ENCODE measurements at places on chromosomes 7 and 10.

GRCh38 chr7:115136796-115137443 is 215.0 kb downstream of the MDFIC start:
- DNase-seq = no peak

DNA sequence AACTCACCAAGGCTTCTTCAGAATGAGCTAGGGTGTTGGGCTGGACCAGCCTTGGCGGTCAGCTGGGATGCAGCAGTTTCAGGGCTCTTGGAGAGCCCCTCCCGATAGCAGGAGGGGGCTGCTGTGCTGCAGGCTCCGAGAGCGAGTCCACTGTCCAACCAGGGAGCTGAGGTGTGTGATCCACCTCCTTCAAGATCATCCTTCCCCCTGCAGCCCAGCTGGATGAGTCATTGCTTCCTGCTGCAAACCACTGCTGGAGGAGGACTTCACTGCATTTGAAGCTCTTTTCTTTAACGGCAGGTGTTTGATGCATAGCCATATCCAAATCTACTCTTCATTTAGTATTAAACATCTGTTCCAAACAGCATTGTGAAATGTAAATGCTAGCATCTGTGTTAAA is 54.2 kb upstream of the EBF3 start:
- DNase-seq = no peak

- DNase-seq = no peak
Measured at GRCh38 chr7:98774884-98775283, 94.9 kb downstream of the TMEM130 start.

DNA sequence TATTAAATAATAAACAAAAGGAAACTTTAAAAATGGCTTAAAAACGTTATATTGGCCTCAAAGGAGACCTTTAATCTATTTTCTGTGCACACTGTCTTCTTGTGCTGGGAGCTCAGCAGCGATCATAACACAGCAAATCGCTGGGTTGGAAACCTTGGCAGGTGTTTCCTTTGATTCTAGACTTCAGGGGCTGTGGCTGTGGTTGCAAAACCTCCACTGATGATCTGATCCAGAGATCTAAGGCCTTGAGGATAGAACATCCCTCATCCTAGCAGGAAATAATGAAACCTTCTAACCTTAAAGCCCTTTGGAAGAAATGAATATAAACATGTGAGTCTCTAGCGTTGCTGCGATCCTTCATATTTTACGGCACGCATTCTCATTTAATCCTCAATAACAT is 29.8 kb downstream of the CDHR3 start:
- no peak for DNase-seq

GRCh38 chr7:41817386-41817785 is 114.5 kb upstream of the INHBA start:
- DNase-seq = peak; percentile 9

- DNase-seq = no peak
Measured at GRCh38 chr10:104033966-104034365, 51.7 kb downstream of the COL17A1 start.

- DNase-seq = no peak
Measured at GRCh38 chr7:121107923-121108498, 119.5 kb downstream of the CPED1 start.

GRCh38 chr7:54581511-54581910 is 39.3 kb downstream of the VSTM2A start:
- DNase-seq = no peak

DNA sequence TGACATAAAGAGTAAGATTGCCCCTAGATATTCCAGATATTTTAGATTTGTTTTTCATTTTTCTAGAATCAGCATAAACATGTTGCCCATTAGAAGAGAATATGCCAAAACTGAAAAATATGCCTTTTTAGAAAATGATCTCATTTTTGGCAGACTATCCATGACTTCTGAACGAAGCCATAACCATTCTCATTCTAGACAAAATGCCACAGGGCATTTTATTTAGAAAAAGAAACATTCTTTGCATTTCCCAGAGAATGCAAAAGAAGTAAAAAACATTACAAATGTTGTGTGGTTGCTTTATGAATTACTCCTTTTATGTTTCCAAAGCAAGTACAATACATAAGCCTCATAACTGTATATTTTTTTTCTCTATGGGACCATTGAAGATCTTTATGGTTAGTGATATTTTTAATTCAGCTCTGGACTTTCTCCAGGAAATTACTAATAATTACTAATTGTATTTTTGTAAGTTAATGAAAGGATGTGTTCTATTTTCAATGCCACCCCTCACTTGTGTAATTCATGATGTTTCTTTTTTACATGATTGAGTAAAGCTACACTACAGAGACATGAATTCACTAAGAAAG is 109.6 kb upstream of the SEM1 start:
- no peak for DNase-seq

- no peak for DNase-seq
Measured at GRCh38 chr7:98357751-98358161, 43.1 kb downstream of the BAIAP2L1 start.

DNA sequence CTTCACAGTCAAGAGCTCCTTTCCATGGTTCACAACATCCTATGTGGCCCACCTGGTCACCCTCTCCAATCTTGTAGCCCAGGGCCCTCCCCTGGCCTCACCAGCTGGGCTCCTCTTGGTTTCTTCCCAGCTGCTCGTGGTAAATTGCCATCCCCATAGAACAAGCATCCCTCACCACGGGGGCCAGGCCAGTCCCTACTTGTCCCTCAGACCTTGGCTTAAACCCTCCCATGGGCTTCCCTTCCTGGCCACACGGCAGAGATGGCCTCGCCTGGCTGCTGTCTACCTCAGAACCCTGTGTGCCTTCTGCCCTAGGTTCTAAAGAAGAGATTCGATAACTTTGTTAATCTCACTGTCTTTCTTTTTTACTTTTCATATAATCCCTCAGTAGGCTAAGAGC is 153.3 kb upstream of the TCERG1L start:
- no peak for DNase-seq

DNA sequence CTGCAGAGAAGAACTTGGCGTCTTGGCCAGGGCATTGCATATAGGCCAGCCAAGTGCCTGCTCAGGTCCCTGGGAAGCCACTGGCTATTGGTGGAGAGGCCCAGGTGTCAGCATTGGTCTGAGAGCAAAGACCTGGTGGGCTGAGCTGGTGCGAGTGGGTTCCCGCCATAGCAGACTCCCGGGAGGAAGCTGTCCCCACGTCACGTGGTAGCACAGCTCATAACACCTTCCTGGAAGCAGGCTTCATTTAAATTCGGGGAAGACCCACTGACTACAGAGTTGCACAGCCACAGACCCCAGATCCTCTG is 130.5 kb downstream of the WDR37 start:
- DNase-seq = no peak

GRCh38 chr10:92290076-92290836 is 622 bp downstream of the CPEB3 start:
- DNase-seq = no peak

- DNase-seq = no peak
Measured at GRCh38 chr10:97867220-97867800, 17.7 kb downstream of the GOLGA7B start.

DNA sequence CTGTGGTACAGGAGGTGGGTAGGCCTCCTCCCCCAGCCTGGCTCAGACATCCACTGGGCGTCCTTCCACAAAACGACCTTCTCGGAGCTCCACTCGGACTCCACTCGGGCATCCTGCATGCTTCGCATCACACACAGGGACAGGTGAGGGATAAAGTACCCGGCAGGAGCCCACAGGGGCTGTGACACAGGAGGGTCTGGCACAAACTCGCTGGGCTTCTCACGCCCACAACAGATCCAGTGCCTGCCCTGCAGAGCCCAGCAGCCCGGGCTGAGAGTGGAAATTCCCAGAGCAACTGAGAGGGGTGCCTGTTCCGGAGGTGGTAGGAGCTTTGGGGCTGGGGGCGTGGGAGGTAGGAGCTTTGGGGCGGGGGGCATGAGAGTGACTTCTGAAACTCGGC is 108.4 kb downstream of the MKI67 start:
- DNase-seq = no peak

- DNase-seq = no peak
Measured at GRCh38 chr10:70480239-70480861, 1.8 kb downstream of the PALD1 start.

- DNase-seq = no peak
Measured at GRCh38 chr7:128221929-128222403, 19.1 kb upstream of the LEP start.

GRCh38 chr7:47335557-47336471 is 246.1 kb downstream of the TNS3 start:
- DNase-seq = no peak

DNA sequence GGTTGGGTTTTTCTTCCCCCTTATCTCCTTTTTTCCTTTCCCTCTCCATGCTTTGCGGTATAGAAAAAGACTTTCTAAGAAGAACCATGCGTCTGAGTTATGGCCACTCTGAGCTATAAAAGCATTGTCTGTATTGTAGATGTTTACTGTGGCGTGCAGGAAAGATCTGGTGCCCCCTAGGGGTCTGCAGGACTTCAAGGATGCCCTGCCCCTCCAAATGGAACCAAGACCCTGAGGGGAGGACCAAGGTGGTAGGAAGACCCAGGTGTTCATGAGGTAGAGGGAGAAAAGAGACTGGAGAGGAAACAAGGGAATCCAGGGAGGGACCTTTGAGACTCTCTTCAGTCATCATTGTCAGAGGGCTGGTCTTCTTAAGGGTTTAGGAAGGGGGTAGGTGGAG is 68.8 kb downstream of the CYP26A1 start:
- no peak for DNase-seq

- no peak for DNase-seq
Measured at GRCh38 chr7:425794-426188, 93.9 kb downstream of the PDGFA start.

- no peak for DNase-seq
Measured at GRCh38 chr7:16836481-16836880, 31.7 kb upstream of the AGR2 start.

DNA sequence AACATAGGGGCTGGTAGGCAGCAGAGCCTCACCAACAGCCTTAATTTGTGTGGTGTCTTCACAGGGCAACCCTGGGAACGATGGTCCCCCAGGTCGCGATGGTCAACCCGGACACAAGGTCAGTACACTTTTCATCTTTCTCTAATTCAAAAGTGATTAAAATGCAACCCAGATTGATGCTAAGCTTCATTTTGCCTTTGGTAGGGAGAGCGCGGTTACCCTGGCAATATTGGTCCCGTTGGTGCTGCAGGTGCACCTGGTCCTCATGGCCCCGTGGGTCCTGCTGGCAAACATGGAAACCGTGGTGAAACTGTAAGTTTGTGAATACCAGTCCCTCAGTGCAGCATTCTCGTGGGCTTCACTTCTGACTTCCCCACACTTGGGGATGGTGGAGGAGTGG is 30.9 kb downstream of the COL1A2 start:
- no peak for DNase-seq

DNA sequence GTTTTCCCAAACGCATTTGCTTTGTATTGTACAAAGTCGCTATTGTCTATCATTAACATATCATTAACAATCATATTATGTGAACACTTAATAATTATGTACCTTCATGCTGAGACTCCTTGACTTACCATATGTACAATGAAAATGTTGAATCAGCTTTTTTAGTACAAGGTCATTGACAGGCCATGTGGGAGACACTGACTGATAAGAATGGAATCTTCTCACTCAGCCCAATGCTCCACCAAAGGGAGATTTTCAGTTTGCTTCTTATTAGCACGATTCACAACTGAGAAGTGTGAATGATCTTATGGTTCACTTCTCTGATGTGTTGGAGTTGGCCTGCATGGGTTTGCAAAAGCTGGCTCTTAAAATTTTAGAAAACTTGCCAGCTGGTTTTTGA is 253.5 kb upstream of the TEX47 start:
- no peak for DNase-seq

DNA sequence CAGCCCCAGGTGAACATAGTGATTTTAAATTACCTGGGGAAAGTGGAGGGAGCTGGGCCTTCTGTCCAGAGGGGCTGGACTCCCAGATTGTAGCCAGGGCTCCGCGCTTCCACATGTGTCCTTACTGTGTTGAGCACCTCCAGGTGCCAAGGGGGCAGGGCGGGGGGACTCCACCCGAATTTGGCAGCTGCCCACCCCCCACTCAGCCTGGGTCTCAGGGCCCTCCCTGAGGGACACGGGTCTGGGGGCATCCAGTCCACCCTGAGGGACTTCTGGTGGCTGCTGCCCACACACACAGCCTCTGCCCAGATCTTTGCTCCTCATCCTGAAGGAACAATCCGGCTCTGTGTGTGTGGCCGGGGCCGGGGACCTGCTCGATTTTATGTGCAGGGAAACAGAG is 28.2 kb upstream of the ADGRA1 start:
- no peak for DNase-seq

- DNase-seq = no peak
Measured at GRCh38 chr10:44650691-44651661, 260.2 kb upstream of the TMEM72 start.

- DNase-seq = no peak
Measured at GRCh38 chr10:1168763-1169162, 112.6 kb downstream of the WDR37 start.

GRCh38 chr10:81081887-81082620 is 544.4 kb downstream of the SH2D4B start:
- no peak for DNase-seq

GRCh38 chr10:81027223-81027622 is 489.5 kb downstream of the SH2D4B start:
- no peak for DNase-seq

- DNase-seq = no peak
Measured at GRCh38 chr7:30062587-30062986, 34.4 kb downstream of the PLEKHA8 start.

- DNase-seq = no peak
Measured at GRCh38 chr10:16280595-16280994, 156.2 kb upstream of the PTER start.

GRCh38 chr10:132138596-132138995 is 48.2 kb upstream of the DPYSL4 start:
- DNase-seq = no peak

DNA sequence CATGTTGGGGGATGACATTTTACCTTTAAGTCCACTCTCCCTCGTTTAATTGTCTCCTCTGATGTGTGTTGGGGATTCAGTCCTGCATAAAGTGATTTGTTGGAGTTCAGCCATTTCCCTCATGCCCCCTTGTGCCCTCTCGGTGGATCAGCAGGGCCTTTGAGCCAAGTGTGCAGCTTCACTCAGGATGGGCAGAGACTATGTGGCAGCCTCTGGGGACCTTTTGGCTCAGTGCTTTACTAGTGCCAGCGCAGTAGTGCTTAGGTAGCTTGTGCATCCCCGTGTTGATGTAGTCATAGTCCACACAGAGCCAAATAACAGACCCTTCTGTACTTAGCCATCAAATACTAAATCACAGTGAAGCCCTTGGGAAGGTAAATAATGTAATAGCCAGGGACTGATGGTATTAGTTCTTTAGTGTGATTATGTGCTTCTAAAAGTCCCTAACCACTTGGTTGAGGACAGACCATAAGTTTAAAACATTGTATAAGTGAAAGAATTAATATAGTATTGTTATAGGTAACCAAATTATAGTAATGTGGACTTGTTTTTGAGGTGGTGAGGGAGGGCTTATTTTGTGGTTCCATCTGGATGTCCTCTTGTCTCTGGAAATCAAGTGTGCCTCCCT is 11.4 kb downstream of the BUB3 start:
- no peak for DNase-seq

DNA sequence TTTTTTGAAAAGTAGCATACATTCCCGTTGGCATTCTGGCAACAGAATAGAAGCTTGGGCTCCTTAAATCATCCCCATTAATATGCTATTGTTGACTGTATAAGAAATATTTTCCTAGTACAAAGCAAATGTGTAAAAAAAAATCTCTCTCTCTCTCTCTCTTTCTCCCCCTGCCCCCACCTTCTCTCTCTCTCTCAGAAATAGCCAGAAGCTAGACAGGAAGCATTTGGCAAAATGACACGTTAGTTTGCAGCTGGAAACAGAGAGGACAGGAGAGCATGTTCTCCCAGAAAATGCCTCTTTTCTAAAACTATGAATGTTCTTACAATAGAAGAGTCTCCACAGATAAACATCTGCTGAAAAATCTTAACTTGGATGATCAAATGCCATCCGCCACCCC is 59.6 kb upstream of the AKR1E2 start:
- DNase-seq = no peak
